ENCODE measurements at places on chromosomes 6 and 20.

DNA sequence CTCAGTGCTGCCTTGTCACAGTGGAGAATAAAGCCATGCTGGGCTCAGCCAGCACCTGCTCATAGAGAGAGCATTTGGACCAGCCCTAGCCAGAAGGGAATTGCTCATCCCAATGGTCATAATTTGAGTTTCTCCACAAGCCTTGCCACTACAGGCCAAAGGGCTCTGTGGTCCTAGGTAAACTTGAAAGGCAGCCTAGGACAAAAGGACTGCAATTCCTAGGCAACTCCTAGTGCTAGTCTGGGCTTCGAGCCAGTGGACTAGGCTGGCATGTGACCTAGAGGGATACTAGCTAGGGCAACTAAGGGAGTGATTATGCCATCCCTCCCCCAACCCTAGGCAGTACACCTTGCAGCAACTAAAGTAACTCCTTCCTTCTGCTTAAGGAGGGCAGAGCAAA is 516.2 kb downstream of the BCKDHB start:
- peak; percentile 6 for DNase-seq

DNA sequence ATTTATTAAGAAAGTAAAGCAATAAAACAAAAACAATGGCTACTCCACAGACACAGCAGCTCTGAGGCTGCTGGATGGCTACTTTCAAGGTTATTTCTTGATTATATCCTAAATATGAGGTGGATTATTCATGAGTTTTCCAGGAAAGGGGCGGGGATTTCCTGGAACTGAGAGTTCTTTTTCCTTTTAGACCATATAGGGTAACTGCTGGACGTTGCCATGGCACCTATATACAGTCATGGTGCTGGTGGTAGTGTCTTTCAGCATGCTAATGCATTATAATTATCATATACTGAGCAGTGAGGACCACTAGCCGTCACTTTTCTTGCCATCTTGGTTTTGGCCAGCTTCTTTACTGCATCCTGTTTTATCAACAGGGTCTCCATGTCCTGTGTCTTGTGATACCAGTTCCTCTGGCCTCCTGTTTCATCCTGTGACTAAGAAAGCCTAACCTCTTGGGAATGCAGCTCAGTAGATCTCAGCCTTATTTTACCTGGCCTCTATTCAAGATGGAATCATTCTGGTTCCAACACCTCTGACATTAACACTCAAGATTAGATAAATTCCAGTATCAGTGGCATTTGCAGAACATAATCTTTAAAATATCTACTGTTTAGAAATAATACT is 32.3 kb upstream of the TRDN start:
- no peak for DNase-seq

- DNase-seq: no peak
These were observed 105.1 kb downstream of the TRMT11 start for GRCh38 chr6:126091466-126091865.

- no peak for DNase-seq
These were observed 27.8 kb downstream of the CMTR1 start for GRCh38 chr6:37460805-37461204.

- no peak for DNase-seq
These were observed 35.7 kb upstream of the CCDC167 start for GRCh38 chr6:37535428-37535758.

DNA sequence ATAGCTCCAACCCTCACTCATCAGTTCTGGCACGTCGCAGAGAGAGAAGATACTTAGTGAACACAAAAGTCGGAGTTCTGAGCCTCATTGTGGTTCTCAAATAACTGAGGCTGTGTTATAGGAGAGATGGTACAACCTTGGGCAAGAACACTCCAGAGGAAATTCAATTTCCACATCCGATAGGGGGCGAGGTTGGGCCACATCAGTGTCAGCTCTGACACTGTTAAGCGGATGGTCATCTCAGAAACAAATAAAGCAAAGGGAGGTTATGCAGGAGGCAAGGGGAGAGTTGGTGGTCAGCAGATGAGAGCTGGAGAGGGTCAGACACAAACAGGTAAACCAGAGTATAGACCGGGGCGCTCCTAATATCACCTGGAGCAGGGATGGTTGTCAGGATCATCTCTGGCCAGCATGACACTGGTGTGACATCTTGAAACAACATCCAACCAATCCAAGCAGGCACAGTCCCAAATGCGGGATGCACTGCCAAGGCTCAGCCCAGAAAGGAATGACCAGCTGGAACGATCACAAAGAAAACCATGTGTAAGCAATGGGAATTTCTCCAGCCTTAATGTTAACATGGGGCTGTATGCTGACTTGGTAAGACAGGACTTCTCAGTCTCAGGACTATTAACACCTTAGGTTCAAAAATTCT is 331.8 kb downstream of the HACE1 start:
- DNase-seq: peak; percentile 20
